ENCODE measurements at places on chromosomes 7 and 10. TPM values are rescaled to one million over a fixed set of nuclear protein-coding genes. Genes with fewer than 3 reads are reported as not detected.

GCK gene
- total RNA-seq = 7.7 TPM

- DNase-seq = no peak
These were observed 583.6 kb upstream of the MGMT start for GRCh38 chr10:128883231-128884032.

GRCh38 chr7:88042157-88042556 lies 108.1 kb downstream of the ADAM22 start:
- no peak for DNase-seq

DNA sequence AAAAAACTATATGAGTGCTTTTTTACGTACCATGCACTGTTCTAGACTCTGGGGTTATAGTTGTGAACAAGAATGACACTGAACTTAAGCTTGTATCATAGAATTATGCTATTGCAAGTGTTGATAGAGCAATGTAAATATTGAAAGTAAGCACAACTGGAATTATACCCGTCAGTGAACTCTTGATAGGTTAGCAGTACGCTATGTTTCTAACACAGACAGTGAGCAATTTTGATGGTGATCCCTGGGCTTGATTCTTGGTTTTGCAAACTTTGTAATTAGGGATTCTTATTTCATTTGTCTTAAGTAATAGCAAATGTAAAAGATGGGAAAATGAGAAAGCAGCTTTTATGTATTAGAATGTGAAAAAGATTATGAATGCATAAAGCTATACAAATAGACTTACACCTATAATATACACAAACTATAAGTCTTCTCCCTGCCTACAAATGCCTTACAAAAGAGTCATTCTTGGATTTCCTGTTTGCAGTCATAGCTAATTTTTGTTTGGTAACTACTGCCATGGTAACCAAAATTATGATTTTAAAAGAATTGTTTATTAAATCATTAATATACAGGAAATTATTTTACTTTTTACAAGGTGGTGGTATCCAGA lies 6.7 kb downstream of the TES start:
- DNase-seq = no peak
